Cortex of kidney (tissue), 1 donor: ENCODE measurements at places on chromosomes 12 and 14.
A peak's percentile ranks its signal among the peaks of the same experiment; 100 is the strongest.

GRCh38 chr12:41510470-41510869 lies 322.4 kb downstream of the PDZRN4 start:
- DNase-seq, result no peak

DNA sequence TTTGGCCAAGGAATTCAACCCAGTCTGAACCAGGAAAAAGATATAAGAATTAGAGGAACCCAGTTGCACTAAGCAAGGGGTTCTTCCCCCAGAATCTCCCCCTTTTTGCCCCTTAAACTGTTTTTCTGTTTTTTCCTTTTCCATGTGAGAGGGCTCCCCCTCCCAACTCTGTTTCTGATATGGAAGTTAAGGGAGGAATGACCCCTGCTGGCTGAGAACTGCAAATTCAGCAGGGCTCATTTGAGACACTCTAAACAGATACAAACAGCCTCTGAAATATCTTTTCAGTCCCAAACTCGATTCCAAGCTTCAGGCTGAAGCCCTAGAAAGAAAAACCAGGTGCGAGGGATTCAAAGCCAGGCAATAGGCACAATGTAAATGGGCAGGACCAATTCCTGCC lies 132.7 kb downstream of the SLC41A2 start:
- DNase-seq, result no peak

DNA sequence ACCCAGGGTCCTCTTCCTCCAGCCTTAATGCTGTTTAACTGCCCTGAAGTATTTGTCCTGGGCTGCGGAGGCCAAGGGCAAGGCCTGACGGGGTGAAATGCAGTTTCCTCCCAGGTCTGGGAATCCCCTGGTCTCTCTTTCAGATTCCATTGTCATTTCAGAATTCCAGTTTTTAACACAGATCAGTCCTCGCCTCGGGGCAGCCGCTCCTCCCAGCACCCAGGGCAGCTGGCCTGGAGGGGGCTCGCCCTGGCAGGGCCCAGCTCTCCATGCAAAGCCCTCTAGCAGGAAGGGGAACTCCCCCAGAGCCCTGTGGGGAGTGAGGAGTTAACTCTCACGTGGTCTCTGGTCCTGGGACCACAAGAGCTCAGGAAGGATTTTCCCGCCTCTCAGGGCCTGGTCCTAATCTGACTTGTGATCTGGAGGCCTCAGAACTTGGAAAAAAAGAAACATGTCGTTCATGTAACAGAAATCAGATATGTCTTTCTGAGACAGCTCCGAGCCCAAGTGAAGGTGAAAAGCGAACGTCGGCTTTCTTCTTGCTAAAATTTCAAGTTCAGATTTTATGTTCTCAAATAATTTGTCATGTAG lies 265.6 kb upstream of the SFSWAP start:
- no peak for DNase-seq

GRCh38 chr14:61437381-61437780 lies 116.0 kb downstream of the PRKCH start:
- DNase-seq, result no peak

- DNase-seq, result no peak
Observed at GRCh38 chr14:54200726-54201125, 196.1 kb upstream of the CDKN3 start.

DNA sequence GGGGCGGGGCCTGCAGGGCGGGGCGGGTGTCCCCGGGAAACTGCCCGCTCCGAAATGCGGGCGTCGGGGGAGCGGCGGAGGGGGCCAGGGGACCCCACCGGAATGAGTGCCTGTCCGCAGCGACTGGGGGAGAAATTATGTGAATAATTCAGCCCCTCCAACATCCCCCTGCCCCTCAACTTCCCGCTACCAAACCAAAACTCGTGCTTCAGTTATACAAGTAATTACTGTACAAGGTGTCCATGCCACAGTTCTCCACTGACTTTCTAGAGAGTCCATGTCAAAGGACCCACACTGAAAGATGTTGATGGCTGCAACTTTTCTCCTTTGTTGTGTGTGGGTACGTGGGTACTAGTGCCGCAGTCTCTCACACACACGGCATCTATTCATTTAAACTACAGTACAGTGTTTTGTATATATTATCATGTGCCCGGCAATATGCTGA lies 414 bp upstream of the CDK17 start:
- peak; percentile 33 for DNase-seq
